Mesothelial cell of epicardium (in vitro differentiated cells): ENCODE measurements at places on chromosomes 7 and 10. TPM values are rescaled to one million over a fixed set of nuclear protein-coding genes. Genes with fewer than 3 reads are reported as not detected.

- no peak for DNase-seq
Measured at GRCh38 chr7:45984386-45985295, 63.6 kb upstream of the IGFBP3 start.

PNLIPRP1 gene
- not detected in 3 replicates for total RNA-seq

DNA sequence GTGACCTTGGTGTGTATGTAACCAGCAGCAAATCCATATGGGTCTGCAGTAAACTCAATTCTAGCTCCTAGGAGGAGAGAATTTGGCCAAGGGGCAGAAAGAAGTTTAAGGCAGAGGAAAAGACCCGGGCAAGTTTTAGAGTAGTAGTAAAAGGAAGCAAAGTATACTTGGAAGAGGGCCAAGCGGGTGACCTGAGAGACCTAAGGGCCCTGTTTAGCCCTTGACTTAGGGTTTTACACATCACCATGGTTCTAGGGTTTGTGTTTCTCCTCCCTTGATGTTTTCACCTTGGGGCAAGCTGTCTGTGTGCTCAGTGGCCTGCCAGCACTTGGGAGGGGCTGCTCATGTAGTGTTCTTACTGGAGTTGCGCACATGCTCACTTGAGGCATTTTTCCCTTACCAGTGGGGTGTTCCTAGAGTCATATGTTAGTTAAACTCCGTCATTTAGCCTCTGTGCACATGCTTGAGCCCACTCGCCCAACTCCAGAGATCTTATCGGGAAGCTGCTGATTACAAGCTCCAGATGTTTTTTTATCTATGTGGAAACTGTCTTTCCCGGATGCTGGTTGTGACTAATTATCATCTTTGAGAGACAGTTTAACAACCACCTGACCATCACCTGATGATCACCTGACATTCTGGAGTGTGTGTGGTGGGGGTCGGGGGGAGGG lies 137.6 kb upstream of the PRSS1 start:
- no peak for DNase-seq

- DNase-seq = no peak
Measured at GRCh38 chr7:133165529-133165928, 83.6 kb upstream of the CHCHD3 start.

C10orf67 gene
- 0.11 to 0.22 TPM in 2 of 3 replicates, not detected in the other for total RNA-seq

DNA sequence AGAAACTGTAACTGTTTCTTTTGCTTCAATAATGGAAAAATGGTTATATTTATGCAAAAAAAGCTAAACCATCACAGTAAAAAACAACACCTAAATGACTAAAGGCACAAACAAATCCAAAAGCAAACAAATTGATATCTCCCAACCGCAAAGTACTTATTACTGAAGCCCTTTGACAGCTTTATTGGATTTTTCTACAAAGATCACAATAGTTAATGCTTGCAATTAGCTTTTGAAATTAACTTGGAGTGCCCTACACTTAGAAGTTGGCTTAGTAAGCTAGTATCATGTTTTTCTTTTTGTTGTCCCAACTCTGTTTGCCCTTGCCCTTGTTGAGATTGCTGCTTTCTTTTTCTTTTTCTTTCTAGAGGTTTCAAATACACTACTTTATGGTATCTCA lies 257.5 kb downstream of the INHBA start:
- DNase-seq = no peak

- DNase-seq = no peak
Measured at GRCh38 chr10:110076559-110077318, 69.0 kb downstream of the ADD3 start.

DNA sequence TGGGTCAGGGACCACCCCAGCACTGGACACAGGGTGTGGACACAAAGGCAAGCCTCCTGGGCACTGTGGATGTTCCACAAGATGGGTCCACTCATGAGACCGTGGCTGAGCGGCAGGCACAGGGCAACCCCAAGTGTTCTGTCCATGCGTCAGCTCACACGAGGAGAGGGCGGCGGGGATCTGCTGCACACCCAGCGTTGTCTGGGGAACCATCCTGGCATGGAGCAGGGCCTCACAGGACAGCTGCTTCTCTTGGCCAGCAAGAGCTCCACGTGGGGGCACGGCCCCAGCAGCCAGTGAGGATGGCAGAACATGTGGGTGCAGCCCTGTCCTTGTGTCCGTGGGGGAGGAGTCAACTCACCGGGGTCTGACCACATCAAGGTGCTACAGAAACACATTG lies 195.4 kb downstream of the PTPRN2 start:
- no peak for DNase-seq

- no peak for DNase-seq
Measured at GRCh38 chr10:37906382-37906781, 49.0 kb upstream of the ZNF248 start.

MSMB gene
- not detected in 3 replicates for total RNA-seq

IQCE gene
- total RNA-seq = 26.6 to 29.6 TPM (median 26.6 TPM) in 3 replicates

INA gene
- 1.1 to 1.2 TPM (median 1.2 TPM) in 3 replicates for total RNA-seq

GRCh38 chr10:132669208-132669861 lies 116.6 kb downstream of the NKX6-2 start:
- DNase-seq = no peak

DNA sequence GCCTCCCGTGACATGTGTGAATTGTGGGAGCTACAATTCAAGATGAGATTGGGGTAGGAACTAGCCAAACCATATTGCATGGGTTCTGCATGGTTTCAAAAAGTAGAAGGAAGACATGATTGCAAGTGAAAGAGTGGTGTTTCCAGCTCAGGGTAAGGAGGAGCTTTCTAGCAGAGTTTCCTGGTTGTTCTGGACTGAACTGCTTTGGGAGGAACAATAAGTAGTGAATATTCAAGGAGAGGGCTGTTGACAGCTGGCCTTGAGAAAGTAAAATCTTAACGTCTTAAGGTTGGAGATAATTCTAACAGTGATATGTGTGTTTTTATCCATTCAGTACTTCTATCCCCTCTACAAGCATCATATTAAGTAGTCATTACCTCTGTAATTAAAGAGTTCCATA lies 62.2 kb upstream of the PRKG1 start:
- no peak for DNase-seq

PGAM1 gene
- 188 to 197 TPM (median 188 TPM) in 3 replicates for total RNA-seq

DNA sequence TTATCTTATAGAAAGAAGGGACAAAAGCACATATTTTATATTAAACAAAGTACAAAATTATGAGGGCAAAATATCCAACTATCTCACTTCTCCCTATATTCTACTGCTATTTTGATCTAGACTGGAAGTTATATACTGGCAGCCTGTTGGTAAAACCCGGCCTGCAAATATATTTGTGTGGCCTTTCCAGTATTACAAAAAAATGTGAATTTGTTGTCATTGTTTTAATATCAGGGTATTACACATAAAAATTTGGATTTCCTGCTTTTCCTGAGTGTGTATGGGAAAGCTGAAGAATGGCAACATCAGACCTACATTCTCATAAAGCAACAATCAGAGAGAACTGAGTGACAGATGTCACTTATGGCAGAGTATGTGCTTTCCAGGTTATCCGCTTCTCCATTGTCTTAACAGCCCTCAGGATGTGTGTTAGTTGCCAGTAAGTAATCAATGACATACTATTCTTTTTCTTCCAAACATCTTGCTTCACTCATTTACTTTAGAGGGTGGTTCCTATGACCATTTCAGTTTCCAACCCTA lies 7.3 kb downstream of the SYPL1 start:
- DNase-seq = no peak

- peak; percentile 47 for DNase-seq
Measured at GRCh38 chr10:65570143-65571010, 1355.5 kb upstream of the LRRTM3 start.

DNA sequence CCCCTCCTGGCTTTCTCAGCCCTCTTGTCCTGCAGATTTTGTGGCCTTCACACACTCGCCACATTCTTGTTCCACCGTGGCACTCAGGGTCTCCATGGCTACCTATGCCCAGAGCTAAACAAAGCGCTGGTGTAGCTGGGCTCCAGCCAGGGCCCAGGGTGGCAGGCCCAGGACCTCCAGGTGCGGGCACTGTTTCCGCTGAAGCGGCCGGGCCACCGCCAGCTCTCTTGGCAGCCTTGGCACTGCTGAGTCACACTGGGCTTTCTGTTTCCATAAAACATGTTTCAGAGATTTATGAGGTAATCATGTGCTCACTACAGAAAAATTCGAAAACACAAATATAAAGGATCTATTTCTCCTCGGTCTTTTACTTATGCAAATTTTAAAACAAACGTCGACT lies 51.3 kb downstream of the AOC1 start:
- DNase-seq = no peak

DNA sequence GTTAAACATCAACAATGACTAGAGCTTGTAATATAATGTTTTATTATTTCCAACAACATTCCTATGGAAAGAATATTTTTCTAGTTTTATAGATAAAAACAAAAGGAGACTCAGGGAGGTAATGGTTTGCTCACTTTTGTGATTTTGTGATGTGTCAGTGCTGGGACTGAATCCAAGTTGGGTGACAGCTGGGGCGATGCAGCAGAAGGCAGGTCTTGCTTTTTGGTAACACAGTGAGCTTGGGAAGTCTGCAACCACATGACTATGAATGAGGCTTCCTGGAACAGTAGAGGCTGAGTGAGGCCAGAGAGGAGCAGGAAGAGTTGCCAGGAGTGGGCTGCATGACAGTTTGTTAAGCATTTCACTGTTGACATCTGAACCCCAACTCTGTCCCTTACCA lies 4.9 kb upstream of the YKT6 start:
- no peak for DNase-seq

- no peak for DNase-seq
Measured at GRCh38 chr10:71245420-71246325, 33.3 kb downstream of the UNC5B start.

GRCh38 chr10:81708416-81708815 lies 166.6 kb upstream of the NRG3 start:
- no peak for DNase-seq

WEE2 gene
- 0.09 TPM in 1 of 3 replicates, not detected in the others for total RNA-seq

NEUROG3 gene
- not detected in 3 replicates for total RNA-seq

PDE6C gene
- not detected in 3 replicates for total RNA-seq

DNA sequence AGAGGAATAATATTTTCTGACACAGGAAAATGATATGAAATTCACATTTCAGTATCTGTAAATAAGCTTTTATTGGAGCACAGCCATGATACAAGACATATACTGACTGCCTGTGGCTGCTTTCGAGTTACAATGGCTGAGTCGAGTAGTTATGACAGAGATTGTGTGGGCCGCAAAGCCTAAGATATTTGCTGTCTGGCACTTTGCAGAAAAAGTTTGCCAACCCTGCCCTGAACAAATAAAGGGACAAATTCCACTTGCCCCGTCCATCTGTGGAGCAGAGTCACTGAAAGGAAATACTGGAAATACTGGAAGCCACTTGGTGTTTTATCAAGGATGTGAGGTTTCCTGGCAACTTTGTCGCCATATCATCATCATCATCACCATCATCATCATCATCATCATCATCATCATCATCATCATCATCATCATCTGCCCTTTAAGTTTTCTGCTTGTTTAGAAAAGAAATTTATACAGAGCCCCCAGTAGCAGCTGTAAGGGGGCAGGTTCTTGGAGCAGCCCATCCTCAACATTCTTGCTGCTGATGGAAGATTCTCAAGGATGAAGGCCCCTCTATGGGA lies 85.8 kb downstream of the TCF7L2 start:
- no peak for DNase-seq

DNA sequence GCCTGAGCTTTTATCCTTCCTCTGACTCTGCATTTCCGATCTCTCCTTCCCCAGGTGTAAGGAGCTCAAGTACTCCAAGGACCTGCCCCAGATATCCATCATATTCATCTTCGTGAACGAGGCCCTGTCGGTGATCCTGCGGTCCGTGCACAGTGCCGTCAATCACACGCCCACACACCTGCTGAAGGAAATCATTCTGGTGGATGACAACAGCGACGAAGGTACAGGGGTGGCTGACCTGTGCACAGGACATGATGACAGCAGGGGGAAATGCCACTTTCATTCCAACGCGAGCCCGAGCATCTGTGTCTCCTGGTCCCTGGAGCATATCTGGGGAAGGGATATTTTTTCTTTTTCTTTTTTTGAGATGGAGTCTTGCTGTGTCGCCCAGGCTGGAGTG lies 256.2 kb downstream of the GALNT17 start:
- no peak for DNase-seq

DNA sequence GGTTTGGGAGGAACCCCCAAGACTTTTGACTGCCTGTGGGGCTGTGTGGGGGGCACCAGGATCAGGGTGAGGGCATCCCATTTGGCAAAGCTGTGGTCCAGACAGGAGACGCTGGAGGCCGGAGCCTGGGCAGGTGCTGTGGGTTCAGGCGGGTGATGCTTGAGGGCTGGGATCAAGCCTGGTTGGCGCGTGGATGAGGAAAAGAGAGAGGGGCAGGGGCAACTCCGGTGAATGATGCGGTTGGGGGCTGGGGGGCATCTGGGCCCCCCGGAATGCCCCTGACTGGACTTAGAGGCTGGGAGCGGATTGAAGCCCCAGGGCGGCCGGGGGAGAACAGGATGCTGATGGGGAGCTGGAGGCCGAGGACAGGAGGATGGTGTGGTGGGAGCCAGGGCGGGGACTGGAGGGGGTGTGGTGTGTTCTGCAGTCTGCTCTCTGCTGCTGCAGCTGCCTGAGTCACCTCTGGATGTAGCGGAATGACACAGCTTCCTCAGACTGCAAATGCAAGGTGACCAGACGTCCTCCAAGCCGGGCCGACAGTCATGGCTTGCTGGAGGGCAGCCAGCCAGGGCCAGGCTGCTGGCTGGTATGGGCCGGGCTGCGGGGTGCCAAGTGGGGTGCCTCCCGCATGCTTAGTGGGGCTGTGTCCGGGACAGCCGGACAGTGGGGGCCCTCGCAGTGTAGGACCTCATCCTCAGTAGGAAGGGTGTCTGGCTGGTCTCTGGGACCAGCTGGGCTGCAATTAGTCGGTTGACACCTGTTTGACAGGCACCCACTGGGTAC lies 3.2 kb downstream of the MAFK start:
- no peak for DNase-seq

VIPR2 gene
- total RNA-seq = 0.04 to 0.20 TPM (median 0.14 TPM) in 3 replicates

DNA sequence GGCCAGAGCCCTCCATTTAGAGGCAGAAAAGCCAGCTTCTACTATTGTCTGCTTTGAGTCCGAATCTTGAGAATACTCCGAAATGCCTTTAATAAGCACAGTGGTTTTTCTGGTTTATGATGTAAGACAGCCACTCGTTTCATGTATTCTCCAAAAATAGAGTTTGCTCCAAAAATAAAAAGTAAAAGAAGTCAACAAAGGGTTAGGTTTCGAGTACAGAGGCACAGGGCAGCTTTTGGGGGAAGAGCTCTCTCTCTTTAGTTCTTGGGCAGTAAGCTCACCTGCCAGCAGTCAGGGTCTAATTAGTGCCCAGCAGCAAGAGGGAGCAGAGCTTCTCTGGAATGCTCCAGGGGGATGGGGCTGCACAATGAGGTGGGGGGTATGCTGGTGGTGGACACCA lies 20.2 kb downstream of the CREB3L2 start:
- no peak for DNase-seq

SPDYE1 gene
- not detected in 3 replicates for total RNA-seq

GRCh38 chr7:42765931-42766330 lies 145.9 kb downstream of the C7orf25 start:
- no peak for DNase-seq

SAMD9L gene
- total RNA-seq = 1.2 to 2.1 TPM (median 1.6 TPM) in 3 replicates

FFAR4 gene
- total RNA-seq = not detected in 3 replicates

CPXM2 gene
- 0.53 to 0.92 TPM (median 0.86 TPM) in 3 replicates for total RNA-seq

FLNC gene
- 176 to 188 TPM (median 184 TPM) in 3 replicates for total RNA-seq
